ENCODE measurements at places on chromosomes 1 and 21.

GRCh38 chr1:236119943-236120484, 22.3 kb upstream of the GPR137B start:
- no peak for DNase-seq

GRCh38 chr1:185215911-185216310, 58.9 kb downstream of the SWT1 start:
- no peak for DNase-seq

DNA sequence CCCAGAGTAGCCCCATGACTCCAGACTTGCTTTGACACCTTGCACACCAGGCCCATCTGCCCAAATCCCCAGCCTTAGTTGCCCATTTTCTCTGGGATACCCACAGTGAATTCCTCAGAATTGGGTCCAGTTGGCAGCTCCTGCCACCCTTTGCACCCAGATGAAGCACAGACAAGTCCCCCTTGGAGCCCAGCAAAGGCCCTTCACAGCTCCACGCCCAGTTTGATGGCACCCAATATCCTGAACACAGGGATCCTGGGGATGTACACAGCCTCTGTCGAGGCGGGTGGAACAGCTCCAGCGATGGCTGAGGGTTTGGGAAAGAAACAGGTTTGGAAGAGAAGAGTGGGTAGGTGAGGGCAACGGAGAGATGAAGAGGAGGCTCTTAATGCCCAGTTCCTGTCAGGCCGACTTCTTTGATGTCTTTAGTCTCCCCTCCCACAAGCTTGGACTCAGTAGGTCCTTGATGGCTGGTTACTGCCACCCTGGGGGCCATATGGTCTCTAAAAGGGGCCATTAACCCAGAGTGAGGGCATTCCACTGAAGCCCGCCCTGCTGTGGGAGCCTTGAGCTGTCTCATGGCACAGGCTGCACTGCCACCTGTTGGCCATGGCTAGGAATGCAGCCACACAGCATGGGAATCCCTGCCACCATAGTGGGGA, 21.7 kb downstream of the TMEM53 start:
- DNase-seq = no peak

DNA sequence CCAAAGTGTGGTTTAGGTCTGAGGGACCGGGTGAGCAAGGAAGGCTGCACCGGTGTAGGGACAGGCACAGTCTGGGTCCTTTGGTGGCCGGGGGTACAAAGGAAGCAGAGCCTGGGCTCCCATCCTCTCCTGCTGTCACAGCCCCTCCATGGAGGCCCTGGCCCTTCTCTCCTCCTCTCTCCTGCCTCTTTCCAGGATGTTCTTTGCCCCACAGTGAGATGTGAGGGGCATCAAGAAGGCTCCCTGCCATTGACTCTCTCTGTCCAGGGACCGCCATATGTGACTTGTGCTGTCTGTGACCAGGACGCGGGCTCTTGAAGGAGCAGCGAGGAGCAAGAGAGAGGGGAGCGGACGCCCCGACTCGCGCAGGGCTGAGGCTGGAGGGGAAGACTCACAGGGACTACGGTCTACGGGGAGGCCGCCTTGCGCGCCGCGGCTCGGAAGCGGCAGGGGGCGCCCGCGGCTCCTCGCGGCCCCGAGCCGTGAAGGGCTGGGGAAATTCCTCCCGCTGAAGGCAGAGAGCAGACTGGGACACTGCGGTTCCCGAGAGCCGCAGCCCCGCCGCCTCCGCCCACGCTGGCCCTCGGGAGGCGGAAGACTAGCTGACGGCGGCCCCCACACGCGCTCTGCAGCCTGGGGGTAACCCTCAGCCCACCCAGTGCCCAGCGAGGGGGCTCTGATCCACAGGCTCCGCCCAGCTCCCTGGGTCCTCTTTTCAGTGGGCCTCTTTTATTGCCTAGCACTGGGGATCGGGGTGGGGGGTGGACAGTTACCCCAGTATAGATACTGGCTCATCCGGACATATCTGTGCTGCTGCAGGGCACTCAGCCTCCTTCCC, 40.8 kb downstream of the MAB21L3 start:
- peak; percentile 57 for DNase-seq

- DNase-seq = no peak
These were observed 74.6 kb downstream of the DPT start for GRCh38 chr1:168654198-168654915.

- DNase-seq = no peak
These were observed 161.3 kb downstream of the ZNF281 start for GRCh38 chr1:200248541-200248940.

DNA sequence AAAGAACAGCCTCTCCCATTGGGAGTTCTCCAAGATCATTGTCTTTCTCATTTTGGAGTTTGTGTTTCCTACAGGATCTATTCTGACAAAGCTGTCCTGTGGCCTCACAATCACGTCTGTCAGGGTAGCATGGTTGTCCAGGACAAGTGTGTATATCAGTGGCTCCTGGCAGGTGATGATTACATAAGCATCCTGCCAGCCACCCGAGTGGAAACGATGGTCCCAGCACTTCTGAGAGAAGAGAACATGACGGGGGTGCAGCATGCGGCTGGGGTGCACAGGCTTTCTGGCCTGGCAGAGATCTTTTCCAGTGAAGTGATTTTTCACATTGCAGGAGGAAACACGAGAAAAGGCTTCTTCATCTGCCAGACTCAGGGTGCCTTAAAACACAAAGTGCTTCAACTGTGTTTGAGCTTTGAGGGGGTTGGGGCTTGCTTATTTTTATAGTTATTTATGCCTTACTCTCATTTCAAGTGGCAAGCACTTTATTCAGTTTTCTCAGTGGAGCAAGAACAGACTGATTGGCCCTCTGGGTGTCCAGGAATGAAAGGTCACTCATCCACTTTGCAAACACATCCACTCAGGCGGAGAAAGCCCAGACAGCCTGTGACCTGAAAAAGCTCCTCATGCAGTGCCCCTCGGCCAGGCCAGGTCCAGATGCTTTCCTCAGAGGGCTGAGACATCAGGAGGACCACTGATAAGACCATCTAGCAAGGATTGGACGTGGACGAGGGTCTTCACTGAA, 186.0 kb downstream of the DUSP10 start:
- DNase-seq = no peak

- peak; percentile 14 for DNase-seq
These were observed 556 bp downstream of the WDR77 start for GRCh38 chr1:111448482-111448917.

DNA sequence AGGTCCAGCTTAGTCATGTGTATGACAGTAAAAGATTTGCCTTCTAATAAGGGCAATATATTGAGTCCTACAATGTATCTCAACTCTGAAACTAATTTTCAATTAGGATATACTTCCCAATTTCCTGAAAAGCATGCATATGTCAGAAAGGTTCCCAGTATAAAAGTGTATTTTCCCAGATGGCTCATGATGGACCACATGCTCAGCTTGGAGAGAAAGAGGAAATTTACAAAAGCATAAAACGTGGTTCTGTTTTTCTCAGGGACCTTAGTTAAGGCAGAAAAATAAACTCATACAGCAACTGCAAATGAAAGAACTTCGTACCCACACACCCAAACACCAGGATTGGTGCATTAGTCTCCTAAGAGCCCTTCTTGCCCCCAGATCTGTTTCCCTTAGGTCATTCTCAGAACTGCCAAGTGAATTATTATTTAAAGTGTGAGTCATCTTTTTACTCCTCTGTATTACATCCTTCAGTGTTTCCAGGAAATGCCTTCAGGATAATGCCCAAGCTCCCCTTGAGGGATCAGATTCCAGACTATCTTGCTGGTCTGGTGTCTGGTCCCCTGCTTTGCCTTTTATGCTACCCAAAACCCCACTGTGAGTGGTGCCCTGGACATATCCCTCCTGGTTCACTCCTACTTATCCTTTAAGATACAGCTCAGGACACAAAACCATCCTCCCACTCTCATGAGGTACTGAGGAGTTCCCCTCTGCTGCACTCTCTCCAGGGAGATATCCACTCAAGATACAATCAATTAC, 57.4 kb downstream of the SSX2IP start:
- DNase-seq = no peak

- DNase-seq = no peak
These were observed 64.0 kb upstream of the HMCN1 start for GRCh38 chr1:185670187-185670627.

- DNase-seq = no peak
These were observed 16.3 kb downstream of the L1TD1 start for GRCh38 chr1:62210960-62211359.

GRCh38 chr1:190322274-190322673, 155.4 kb downstream of the BRINP3 start:
- DNase-seq = no peak

DNA sequence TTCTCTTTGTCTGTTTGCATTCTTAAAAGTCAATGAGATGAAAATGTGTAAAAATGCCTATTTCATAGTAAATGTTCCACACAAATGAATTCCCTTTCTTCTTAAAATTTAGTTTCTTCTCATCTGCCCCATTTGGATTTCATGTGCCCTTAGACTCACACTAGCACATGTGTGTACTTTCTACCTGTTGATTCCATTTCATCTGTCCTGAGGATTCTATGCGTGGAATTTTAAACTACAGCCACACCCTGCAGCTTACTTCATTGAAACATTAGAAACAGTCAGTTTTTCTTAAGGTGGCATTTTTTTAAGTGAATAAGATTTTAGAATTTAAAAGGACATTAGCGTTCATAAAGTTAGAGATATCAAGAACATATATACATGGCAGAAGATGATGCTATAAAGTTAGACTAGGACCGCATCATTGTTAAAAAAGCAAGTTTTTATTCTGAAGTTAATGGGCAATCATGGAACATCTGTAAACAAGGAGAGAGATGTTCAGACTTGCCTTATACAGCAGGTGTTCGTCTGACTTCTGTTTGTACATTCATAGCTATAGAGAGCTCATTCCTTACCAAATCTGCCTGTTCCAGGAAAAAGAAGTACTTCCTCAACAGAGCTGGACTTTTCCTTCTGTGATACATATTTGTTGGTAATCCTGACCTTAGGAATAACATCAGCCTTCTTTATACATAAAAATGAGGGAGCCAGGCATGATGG, 3.9 kb upstream of the TUT4 start:
- DNase-seq = no peak

DNA sequence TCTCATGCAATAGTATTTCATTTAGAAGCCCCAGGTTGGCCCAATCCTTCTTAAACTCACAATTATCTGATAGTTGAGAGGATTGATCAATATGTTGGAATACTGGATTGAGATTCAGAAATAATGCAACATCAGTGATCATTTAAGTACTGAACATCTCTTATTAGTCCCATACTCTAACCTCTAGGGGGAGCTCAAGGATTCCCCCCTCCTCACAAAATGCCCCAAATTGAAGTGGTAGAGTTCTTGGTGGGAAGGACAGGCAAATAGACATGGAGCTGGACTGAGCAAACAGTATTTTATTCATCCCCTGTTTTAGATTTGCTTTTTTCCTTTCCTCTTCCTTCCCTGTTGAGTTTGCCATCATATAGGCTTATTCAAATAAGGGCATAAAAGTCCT, 62.8 kb downstream of the NGF start:
- no peak for DNase-seq

- DNase-seq = no peak
These were observed 31.1 kb downstream of the NFYC start for GRCh38 chr1:40722622-40723021.

- DNase-seq = no peak
These were observed 360.4 kb downstream of the MATN1 start for GRCh38 chr1:30363031-30363430.

GRCh38 chr1:119739150-119739549, 27.4 kb downstream of the PHGDH start:
- no peak for DNase-seq

DNA sequence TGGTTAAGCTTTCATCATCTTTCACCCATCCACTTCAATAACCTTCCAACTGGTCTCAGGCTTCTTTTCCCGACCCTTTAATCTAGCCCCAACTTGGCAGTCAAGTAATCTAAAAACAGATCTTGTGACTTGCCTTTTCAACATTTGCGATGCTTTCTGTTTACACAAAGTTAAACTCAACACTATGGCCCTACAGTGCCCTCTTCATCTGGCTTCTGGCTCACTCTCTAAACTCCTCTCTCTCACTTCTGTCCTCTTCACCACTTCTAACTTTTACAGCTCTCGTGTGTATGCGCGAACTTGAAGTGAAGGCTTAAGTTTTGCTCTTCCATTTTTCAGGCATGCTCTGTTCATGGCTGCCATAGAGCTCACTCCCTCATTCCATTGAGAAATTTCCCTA, 1122.3 kb upstream of the ADGRL2 start:
- DNase-seq = no peak

DNA sequence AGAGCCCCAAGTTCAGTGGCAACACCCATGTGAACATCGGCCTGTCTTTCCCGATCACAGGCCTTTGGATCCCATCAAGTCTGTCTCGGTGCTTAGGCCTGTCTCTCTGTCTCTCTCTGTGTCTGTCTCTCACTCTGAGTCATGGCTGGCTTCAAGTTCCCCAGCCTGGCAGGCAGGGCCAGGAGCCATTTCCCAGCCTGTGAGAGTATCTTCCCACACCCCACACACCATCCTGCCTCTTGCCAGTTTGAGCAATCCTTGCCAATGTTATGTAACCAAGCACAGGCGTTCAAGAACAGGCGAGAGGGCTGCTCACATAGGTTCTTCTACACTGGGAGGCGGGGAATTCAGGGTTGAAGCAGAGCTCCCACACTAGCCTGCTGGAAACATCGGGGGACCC, 70.0 kb upstream of the TMEM51 start:
- no peak for DNase-seq

DNA sequence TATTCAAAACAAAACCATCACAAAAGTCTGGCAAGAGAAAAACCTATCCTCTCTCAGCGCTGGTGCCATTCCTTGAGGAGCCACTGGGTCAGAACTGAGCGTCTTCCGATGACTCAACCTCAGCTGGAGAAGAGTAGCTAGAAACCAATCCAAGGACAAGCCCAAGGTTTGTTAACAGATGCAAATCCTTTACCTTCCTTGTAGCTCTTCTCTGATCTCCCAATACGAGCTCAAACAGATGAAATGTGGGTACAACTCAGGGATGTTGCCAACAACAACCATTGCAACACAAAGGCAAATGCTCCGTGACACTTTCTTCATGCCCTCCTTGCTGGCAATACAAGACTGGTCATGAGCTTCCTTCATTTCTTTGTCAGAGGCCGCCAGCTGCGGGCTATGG, 337.1 kb downstream of the SIPA1L2 start:
- no peak for DNase-seq

Measured in left renal pelvis (tissue), 4 donors.